T-helper 2 cell (primary cell): ENCODE measurements at places on chromosomes 2 and 18.
A peak's percentile ranks its signal among the peaks of the same experiment; 100 is the strongest.

DNA sequence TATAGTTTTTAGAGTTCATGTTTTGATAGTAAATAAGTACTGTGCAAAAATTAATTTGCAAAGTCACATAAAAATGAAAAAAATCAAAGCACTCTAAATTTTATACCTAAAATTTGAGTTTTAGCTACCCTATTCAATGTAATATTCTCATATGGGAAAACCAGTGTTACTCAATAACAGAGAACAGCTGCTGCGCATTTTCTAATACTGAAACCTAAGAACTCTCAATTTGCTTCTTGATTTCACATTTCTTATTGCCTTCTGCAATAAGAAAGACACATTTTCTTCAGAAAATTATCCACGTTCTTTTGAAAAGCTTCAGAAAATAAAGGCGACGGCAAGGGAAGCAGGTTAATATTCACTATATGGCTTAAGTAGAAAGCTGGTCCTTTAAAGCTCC, 199.1 kb upstream of the CCDC150 start:
- no peak for DNase-seq

GRCh38 chr2:231715988-231716616, 7.8 kb downstream of the PTMA start:
- no peak for DNase-seq

DNA sequence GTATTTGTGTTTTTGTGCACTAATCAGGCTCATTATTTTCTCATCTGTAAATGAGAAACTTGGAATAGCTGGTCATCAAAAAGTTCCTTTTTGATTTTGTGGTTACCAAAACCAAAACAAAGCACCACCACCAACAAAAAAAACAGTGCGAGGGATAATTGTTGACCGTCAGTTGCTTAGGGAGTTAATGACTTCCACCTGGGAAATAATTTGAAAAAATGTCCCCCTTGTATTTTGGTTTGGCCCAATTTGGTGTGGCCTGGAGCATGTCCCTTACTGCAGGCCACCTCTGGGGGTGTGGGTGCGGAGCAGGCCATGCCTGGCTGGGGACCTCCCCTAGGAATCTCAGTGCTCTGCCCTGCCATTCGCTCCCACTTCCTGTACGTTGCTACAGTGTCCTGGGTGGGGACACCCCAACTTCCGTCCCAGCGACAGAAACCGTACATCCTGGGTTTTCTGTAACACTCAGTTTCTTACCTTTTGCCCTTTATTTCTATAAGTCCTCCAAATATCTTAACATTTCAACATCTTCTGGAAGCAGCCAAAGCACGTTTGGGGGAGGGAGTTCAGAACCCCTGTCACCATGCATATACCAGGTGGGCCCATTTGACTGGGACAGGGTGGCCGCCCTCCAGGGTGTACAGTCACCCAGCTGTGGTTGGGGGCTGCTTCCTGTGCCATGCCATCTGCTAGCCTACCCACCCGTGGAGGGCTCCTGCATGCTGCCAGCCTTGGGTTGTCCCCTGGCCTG, 31.3 kb downstream of the NCK2 start:
- no peak for DNase-seq

DNA sequence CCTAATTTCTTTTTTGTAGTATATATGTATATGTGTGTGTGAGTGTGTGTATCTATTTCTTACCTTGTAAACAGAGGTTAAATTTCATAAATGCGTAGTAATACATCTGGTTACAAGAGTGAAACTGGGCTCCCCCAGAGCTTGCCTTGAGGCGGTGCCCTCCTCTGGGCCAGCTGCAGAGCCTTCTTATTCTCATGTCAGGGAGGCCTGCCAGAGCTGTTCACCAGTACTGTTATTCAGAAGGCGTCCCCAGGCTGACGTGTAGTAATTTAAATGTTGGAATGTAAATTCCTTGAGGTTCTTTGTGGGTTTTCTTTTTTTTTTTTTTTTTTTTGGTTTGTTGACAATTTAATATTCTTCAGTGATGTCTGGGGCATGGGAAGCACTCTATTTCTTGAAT, 11.2 kb downstream of the COPS8 start:
- DNase-seq, result no peak

DNA sequence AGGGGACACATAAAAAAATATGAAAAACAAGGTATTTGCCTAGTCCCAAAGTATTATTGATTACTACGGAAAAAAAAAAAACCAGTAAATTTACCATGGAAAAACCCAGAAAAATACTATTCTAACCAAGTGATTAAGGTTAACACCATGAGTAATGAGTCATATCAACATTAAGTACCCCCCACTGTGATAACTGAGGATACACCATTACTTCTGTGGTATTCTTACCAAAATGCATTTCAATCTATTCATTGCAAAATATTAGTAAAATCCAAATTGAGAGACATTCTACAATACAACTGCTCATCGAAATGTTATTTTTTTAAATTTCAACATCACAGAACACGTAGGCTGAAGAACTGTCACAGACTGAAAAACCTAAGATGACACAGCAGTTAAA, 669.8 kb downstream of the ZEB2 start:
- DNase-seq, result no peak

DNA sequence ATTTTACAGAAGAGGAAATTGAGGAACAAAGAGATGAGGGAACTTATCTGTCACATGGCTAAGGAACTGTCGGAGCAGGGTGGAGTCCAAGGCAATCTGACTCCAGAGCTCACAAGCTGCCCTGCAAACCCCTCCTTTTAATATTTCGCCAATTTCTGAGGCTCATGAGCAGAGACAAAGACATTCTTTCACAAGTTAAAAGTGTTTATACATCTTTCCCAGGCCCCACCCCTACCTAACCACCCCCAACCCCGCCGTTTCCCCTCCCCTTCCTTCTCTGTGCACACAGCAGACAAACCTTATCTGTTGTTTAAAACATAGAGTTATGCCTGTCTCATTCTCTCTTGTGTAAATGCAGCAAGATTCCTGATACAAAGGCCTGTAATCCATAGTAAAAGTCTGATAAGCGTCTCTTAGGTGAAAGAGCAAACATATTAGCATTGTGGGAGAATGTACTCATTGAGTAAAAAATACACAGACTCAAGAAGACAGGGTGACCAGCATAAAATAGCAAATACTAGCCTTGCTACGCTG, 44.3 kb downstream of the EPHA4 start:
- peak; percentile 58 for DNase-seq
